Hematopoietic multipotent progenitor cell treated with erythropoietin and hydrocortisone succinate and interleukin-3 and kit ligand, for 17 days (in vitro differentiated cells): ENCODE measurements at places on chromosomes 6 and 20.

- DNase-seq = no peak
Observed at GRCh38 chr20:56391596-56392131, 351 bp downstream of the AURKA start.

- DNase-seq = no peak
Observed at GRCh38 chr6:166569206-166569605, 17.3 kb downstream of the RAMACL start.

GRCh38 chr6:17225767-17226630 lies 55.2 kb upstream of the RBM24 start:
- DNase-seq = no peak

GRCh38 chr6:117414770-117415169 lies 11.0 kb downstream of the ROS1 start:
- no peak for DNase-seq

DNA sequence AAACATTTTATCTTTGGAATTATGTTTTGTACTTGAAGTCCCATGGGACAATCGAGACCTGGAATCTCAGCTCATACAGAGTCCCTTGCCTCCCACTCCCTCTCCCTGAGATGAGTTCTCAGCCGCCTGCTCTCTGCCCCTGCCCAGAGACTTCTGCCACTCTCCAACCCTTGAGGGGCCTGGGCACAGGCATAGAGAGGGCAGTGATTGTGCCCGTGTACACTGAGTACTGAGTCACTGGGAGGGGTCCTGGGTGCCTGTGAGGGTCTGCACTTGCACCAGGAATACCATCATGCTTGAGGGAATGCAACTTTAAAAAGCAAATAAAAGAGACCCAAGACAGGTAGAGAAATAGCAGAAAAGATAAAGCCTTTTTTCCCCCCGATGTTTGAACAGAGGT lies 453.8 kb upstream of the HS3ST5 start:
- no peak for DNase-seq

- no peak for DNase-seq
Observed at GRCh38 chr6:7730784-7731227, 4.9 kb downstream of the BMP6 start.

DNA sequence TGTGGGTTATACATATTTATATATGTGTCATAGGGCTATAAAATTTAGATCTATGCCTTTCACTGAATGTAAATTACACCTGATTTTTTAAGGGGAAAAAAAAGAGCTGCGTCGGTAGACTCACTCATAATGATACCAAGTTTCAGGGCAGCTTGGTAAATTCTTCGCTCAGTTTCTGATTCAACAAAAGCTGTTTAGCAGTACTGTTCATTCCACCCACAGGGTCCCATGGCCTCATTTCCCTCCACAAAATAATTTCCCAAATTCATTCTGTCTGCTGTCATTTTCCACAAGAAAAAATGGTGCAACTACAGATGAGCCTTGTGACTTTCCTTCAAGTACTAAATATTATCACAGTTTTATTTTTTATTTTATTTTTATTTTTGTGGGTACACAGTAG lies 63.7 kb downstream of the PAK5 start:
- DNase-seq = no peak

DNA sequence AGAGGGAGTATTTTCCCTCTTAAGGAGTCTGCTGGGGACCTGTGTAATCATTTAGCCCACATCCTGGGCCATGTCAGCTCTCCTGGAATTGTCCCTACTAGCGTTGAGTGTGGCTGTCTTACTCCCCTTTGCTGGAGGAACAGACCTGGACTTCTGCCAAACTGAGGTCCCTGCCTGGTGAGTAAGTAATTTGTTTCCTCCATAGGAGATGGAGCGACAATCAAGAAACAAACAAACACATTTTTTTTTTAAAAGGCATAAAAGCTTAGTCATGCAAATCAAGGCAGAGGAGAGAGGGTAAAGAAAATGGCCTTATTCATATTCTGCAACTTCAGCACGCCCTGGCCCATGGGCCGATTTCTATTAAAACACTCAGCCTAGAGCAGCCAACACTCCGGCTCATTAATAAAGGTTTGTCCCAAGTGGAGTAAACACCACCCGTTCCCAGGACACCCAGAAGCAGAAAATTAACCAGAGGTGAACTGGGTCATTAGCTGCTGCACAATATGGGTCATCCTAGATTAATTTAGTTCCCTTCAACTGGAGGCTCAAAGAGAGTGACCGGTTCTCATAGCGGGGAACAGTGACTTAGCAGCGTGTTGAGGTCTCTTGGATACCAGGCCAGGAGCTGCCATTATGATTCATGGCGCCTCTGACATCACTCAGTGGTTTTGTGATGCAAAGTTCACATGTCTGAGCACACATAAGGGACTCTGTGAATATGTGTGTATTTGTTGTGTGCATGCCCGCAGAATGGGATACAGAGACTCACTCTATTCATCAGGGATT lies 165.0 kb upstream of the SULF2 start:
- no peak for DNase-seq

DNA sequence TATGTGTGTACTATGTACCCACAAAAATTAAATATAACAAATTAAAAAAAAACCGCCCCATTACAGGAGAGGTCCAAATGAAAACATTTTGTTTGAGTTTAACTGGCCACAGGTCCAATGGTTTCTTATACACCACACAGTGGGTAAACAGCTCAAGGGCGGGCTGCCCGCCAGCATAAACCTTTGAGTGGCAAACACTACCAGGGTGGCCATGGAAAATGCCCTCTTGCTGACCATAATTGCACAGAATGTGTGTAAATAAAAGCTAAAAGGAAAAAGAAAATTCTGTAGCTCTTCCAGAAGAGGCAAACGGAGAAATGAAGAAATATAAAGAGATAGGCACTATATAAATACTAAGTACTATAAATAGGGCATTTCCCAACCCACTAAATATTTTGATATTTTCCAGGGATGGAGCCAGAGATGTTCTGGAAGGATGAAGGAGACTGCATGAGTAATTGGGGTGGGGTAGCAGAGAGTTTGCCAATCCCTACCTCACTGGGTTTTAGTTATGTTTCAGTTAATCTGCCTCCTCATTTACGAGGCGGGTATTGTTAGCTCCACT lies 1.1 kb upstream of the CDC5L start:
- no peak for DNase-seq

DNA sequence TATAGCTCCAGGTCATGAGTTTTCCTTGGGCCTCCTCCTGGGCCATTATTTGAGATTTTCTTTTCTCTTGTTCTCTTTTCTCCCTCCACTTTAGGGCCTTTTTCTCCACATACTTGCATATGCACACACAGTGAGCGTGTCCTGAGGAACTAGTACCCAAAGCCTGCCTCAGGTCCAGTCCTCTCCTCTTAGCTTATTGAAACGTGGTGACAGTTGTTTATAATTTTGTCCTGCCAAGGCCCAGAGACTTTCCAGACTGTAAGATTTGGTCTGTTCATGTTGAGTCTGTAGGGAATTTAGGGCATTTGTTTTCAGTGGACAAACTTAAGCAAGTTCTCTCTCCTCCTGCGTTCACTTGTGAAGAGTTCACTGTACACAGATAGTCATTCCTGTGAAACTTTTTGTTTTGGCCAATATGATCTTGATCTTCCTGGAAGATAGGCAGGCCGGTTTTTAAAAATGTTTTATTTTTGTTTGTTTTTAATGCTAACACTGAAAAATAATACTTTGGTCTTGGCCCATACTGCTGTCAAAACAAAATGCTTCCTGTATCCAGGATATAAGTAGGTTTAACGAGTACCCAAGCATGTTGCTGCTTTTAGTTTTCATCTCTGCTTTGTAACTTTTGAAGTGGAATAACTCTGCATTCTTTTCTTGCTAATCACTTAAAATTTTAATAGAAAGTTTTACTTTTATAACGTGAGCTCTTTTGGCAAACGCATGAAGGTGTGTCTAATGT lies 20.7 kb downstream of the LRRC1 start:
- no peak for DNase-seq

- DNase-seq = no peak
Observed at GRCh38 chr6:92496527-92496926, 922.8 kb downstream of the EPHA7 start.

GRCh38 chr6:7899101-7899888 lies 11.3 kb downstream of the TXNDC5 start:
- DNase-seq = peak; percentile 54

GRCh38 chr6:52538901-52539354 lies 37.9 kb downstream of the TRAM2 start:
- no peak for DNase-seq

DNA sequence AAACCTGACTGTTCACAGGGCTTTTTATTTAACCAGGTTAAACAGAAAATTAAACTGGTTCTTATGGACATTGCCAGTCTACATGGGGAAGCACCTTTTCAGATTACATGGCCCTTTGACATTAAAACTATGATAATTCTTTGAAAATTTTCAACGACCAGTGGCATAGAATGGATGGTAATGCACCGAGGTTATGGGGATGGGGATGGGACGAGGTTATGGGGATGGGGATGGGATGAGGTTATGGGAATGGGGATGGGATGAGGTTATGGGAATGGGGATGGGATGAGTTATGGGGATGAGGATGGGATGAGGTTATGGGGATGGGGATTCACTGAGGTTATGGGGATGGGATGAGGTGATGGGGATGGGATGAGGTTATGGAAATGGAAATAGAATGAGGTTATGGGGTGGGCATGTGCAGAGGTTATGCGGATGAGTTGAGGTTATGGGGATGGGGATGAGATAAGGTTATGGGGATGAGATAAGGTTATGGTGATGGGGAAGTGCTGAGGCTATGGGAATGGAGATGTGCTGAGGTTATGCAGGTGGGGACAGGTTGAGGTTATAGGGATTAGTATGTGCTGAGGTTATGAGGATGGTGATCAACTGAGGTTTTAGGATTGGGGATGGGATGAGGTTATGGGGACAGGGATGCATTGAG lies 541.9 kb downstream of the CDH26 start:
- DNase-seq = no peak

GRCh38 chr6:124303971-124304370 lies 500.3 kb downstream of the NKAIN2 start:
- DNase-seq = no peak

- DNase-seq = no peak
Observed at GRCh38 chr20:53884859-53885541, 185.4 kb downstream of the BCAS1 start.

GRCh38 chr6:6312901-6313441 lies 7.5 kb downstream of the F13A1 start:
- no peak for DNase-seq

GRCh38 chr6:166929542-166930189 lies 26.7 kb downstream of the RNASET2 start:
- no peak for DNase-seq

GRCh38 chr6:13278991-13279390 lies 49.3 kb downstream of the TBC1D7 start:
- no peak for DNase-seq

DNA sequence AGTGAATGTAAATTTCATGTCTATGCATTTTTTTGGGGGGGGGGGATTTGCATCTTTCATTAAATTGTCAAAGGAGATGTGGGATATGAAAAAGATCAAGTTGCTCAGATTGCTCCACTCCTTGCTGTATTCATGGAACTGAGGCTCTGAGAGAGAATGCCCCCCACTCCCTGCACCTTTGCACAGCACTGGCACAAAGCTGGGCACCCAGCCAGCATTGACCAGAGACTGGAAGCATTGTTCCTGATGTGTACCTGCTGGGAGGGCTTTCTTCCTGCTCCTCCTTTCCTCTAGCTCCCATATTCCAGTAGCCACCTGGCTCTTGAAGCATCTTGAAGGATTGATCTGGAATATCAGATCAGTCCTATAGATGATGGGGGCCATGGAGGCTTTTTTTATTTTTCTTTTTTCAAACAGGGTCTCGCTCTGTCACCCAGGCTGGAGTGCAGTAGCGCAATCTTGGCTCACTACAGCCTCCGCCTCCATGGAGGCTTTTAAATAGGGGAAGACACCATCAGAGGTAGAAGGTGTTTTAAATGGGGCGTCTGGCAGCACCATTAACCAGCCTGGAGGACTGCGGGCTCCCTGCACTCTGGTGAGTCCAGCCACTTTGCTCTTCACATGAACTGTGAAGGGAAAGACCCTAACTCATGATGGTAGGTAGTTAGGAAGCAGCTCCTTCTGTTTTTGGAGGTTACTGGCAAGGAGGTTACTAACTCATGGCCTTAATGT lies 10.9 kb downstream of the DUSP15 start:
- DNase-seq = no peak

DNA sequence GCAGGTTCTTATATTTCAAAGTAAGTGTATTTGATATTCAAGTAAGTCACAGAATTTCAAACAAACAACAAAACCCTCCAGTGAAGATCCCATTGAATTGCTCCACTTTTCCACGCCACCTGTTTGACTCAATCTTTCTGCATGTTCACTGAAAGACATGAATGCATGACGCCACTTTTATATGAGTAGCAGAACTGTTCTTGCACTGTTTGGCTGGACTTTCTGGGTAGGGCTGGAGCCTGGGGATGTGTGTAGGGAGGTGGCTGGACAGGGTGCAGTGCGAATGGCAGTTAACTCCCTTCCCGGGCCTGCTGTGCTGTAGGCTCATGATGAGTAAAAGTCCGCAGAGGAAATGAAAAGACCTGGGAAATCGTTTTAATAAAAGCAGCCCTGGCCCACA lies 39.7 kb downstream of the IL20RA start:
- no peak for DNase-seq

DNA sequence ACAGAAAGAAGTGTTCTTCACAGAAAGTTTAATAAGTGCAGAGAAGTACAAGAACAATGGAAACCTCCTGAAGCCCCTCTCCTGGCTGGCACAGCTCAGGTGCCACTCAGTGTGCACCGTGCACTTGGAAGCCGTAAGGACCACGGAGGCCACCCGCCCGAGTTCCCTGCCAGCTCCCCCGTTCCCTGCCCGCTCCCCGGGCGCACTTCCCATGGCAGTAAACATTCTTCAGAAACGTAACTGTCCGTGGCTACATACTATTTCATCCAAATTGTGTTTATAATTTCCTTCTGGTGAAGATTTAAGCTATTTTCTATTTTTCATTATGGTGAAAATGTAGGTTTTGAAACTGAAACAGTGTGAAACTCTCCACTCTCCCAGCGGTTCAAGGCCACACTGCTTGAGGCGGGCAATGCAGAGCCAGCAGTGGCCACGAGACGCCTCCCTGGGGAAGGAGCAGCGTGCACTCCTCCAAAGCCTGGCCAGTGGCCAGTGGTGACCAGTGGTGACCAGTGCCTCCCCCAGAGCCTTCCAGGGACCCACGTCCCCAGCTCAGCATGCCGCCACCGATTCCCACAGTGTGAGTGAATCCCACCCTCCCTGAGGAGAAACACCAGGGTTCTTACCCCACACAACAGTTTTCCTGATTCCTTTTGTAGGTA lies 46.4 kb downstream of the TAF4 start:
- no peak for DNase-seq

DNA sequence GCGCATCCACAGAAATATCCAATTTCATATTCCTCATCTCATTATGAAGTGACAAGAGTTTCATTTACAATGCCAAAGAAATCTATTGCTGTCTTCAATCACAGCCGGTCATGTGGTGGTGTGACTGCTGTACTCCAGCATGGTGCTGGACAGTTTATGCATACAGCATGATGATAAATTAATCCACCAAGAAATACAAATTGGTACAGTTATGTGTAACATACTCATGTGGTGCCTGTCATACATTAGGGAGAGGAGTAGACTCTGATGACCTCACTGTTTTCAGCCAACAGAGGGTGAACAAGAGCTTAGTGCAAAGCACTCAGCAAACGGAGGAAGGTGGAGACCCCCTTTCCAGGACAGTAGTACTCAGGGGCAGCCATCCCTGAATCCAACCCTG lies 178.4 kb upstream of the SYNDIG1 start:
- no peak for DNase-seq
